Cardiac muscle cell (in vitro differentiated cells and primary cell): ENCODE measurements at places on chromosomes 13 and 19. TPM values are rescaled to one million over a fixed set of nuclear protein-coding genes. Genes with fewer than 3 reads are reported as not detected.

Gene FDX2
- 28.9 and 42.9 TPM in 2 replicates for total RNA-seq

Gene FCGBP
- 0.57 and 0.70 TPM in 2 replicates for total RNA-seq

DNA sequence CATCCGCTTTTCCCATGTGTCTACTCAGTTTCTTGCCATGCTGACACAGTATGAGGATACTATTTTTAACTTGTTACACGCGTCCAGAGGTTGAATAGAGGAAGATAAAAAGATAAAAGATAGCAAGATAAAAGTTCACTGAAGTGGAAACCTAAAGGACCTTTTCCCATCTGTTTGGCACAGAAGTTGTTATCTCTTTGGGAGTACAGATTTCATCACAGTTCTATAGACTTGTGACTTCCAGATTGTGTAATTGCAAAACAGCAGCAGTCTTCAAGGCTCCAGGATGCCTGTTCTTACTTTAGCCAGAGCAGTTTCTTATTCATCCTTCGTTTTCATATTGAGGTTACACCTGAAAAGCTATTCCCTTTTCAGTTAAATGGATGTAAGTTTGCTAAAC lies 369.2 kb downstream of the GPC5 start:
- DNase-seq, result peak; percentile 7

DNA sequence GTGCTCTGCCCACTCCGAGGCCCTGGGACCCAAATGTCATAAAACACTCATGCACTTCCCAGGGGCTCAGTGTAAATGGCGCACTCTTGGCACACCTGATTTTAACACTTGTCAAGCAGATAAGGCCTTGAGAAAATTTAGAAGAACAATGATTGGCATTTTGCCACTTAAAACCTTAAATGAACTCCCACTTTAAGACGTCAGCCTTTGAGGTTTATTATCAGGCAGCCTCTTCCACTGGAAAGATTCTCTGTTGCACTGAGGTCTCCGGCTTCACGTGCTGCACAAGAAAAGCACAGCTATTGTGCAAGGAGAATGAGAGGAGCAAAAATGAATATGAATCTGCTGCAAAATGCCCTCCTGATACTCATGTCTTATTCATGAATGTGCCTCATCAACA lies 38.5 kb upstream of the ATP11A start:
- peak; percentile 87 for DNase-seq

DNA sequence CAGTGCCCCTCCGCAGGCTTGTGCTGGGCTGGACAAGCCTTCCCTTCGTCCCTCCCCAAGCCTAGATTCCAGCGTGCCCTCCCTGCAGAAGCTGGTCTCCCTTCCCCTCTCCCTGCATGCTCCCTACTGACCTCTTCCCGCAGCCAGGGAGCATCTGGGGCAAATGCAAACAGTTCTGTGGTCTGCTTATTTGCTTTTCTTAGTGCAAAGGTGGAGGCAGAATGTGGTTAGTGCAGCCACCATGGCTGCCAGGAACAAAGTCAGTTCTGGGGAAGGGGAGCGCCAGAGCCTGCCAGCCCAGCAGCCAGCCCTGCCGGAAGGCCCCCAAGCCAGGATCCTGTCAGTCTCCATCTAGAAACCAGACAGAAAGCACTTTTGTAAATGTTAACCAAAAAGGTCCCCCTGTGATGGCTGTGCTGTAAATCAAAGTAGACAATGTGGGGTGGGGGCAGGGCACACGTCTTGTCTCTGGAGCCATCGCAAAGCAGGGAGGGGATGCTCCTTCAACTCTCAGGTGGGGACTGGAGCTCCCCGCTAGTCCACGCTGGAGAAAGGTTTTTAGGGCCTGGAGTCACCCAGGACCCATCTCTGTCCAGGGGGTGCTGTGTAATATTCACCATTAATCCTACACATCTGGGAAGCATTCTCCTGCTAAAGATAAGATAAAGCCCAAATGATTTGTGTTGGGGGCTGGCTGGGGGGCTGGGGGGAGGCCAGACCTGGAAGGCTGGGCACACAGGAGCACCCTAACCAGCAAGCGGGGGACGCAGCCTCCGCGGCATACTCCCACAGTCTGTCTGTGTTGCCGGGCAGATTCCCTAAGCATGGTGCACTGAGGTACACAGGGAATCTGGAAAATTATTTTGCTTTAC lies 30.9 kb downstream of the SERP2 start:
- no peak for DNase-seq

DNA sequence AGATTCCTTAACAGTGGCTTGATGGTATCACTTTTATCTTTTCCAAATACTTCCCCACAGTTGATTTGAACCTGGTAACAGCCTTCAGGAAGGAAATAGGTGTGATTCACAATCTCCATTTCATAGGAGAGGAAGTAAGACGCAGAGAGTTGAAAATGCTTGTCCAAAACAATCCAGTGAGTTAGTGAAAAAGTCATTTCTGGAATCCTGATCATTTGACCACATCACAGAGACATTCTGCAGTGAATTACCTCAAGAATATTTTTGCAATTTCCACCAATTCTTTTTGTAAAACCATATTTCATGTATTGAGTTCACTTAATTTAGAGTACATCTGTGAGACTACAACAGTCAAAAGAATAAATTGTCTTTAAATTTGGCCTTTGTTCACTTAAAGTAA lies 292.8 kb downstream of the DCLK1 start:
- peak; percentile 78 for DNase-seq

GRCh38 chr19:1262623-1263123 lies 6.5 kb upstream of the CIRBP start:
- no peak for DNase-seq
